ENCODE measurements at places on chromosomes 7 and 10.

DNA sequence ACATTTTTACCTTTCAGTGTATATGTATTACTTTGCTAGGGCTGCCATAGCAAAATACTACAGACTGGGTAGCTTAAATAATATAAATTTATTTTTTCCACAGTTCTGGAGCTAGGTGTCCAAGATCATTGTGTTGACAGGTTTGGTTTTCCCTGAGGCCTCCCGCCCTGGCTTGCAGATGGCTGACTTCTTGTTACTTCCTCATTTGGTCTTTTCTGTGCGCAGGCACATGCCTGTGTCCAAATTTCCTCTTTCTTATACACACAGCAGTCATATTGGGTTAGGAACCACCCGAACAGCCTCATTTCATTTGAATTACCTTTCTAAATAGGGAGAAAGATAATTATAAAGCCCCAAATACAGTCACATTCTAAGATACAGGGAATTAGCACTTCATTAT, 521.6 kb upstream of the SORCS1 start:
- DNase-seq: no peak

GRCh38 chr10:131653140-131653539, 247.7 kb upstream of the PPP2R2D start:
- no peak for DNase-seq

GRCh38 chr7:96789914-96790313, 80.3 kb upstream of the SEM1 start:
- DNase-seq: no peak

- DNase-seq: no peak
Observed at GRCh38 chr10:22651276-22651980, 63.0 kb downstream of the PIP4K2A start.

DNA sequence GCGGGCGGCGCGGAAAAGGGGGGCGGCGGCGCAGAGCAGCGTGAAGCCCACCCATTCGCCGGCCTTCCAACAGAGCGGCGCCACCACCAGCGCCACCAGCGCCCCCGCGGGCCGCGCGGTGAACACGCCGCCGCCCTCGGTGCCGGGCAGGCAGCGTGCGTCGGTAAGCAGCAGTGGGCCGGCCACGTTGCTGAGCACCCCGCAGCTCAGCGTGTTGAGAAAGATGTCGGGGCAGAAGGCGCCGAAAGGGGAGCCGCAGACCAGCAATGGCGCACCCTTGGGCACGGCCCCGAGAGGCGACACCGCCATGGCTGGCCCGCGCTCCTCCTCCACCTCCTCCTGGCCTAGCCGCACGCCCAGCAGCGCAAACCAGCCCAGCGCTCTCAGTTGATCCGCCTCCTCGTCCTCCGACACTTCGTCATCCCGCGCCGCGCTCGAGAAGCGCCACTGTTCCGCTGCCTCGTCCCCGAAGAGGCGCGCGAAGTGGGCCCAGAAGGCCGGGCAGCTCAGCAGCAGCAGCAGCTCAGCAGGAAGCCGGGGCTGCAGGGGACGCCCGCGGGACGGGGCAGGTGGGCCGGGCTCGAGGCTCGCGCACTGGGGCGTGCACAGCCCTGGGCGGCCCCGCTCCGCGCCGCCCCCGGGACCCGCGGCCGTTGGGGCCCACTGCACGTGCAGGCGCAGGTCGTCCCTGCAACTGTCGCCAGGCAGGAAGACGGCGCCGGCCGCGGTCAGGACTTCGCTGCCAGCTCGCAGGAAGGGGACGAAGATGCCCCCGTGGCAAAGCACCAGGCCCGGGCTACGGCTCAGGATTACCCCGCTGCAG, 623 bp downstream of the TYSND1 start:
- no peak for DNase-seq

DNA sequence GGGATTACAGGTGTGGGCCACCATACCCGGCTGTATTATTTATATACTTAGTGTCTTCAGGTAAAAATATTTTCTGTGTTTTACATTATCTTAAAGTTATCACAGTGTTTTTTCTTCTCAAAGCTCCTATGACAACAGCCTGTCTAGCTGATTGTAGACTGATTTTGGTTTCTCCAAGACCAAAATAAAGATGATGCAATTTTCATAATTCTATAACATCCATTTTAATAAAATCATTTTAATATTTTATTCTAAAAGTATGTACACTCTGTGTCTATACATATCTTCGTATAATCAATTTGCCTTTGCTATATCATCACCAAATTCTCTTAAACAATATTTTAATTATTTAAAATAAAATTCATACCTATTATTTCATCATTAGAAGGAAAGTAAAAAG, 108.6 kb downstream of the TRIM24 start:
- no peak for DNase-seq

- DNase-seq: no peak
Observed at GRCh38 chr7:54394834-54395233, 147.3 kb upstream of the VSTM2A start.

DNA sequence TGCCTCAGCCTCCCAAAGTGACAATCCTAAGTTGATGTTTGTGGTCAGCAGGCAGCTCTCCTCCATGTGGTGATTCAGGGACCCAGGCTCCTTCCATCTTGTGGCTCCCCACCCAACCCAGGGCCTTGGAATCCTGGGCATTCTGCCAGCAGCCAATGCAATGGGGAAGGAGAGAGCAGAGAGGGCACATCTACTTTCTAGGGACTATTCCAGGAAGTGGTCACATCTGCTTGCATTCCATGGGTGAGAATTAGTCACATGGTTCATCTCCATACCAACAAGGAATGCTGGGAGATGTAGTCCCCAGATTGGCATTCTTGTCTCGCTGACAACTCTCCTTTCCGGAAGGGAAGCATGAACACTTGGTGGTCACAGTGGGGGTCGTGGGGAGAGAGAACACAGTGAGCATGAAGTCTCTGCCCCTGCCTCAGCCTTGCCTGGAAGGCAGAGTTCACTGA, 9.9 kb upstream of the SRRM3 start:
- peak; percentile 77 for DNase-seq

- DNase-seq: no peak
Observed at GRCh38 chr7:158695726-158696452, 8.7 kb downstream of the NCAPG2 start.

- DNase-seq: no peak
Observed at GRCh38 chr10:58806970-58807628, 294.4 kb downstream of the BICC1 start.

DNA sequence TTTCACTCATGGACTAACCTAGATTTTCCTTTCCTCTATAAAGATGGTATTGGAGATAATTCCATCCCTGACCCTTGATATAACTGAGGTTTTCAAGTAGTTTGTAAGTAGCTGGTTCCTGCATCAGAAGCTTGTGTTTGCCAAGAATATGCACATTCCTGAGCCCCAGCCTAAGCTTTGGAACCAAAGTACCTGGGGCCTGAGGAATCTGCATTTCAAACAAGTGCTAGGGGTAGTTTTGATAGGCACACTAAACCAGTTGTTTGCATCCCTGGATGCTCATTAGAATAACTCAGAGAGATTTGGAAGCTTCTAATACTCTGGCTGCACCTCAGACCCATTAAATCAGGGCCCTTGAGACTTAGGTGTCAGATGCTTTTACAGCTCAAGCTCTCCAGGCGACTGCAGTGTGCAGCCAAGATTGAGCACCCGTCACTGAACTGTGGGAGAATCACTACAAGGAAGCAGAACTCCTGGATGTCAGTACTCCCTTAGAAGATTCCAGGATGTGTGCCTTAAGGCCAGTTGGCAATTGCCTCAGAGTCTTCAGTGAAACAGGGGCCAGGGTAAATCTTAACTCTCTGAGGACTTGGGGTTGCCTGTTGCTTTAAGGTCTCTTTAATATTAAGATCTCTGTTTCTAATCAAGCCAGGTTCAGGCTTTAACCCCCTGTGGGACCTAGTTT, 565.0 kb downstream of the REEP3 start:
- peak; percentile 40 for DNase-seq

DNA sequence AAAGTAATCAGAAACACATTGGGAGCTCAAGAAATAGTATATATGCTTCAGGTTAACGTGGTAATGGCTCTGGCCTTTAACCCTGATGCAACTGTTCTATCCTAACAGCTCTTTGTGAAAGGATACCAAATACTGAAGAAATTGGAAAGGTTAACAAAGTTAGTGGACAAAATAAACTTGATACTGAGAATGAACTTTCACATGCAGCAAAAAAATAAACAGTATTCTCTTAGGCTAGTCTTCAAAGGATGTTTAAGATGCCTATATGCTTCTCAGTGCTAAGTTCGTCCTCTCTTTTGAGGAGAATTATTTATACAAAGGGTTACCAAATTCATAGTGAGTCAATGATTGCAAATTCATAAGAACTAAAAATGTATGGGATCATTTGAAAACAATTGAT, 256.2 kb upstream of the FERD3L start:
- DNase-seq: no peak

DNA sequence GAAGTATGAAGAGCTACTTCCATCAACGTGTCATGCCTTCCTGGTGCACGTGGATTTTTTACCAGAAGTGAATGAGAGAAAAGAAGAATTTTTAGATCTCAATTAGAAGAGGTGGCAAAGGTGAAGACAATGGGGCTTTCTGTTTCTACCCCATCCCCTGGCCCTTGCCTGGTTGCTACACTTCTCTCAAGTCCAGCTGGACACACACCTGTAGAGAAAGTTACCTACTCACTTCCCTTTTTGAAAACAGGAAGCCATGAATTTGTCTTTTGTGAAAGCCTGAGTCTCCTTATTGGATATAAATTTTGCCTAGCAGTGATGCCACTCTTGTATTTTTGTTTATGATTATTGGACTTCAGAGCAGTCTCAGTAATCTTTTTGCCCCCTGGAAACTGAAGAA, 142.9 kb upstream of the AKR1E2 start:
- DNase-seq: no peak

DNA sequence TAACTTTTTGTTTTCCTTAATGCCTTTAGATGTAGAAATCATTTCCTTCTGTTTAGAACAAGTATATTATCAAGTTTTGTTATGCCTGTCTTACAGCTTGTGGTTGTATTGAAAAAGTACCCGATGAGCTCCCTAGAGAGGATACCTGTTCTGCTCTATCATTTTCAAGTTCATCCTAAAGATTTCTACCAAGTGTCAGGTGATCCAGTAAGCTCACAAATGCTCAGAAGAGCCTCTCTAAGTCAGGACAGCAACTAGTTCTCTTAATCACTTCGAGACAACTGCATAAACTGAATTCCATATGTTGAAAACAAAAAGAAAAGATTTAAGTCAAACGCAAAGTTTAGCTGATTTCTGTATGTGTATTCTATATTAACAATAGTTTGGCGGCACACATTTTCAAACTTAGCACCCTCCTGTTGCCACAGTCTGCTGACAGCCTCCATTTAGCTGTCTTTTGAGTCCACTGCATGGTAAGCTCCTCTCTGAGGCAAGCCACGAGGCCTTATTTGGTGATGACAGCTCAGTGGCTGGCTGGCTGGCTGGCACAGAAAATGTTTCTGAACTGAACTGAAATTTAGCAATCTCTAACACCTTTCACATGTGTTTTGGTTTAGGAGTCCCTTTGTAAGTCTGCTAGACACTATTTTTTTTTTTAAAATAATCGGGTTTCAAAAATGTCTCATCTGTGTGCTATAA, 59.4 kb downstream of the SEMA3C start:
- DNase-seq: no peak

- DNase-seq: no peak
Observed at GRCh38 chr7:44313621-44314031, 11.8 kb downstream of the CAMK2B start.

- peak; percentile 57 for DNase-seq
Observed at GRCh38 chr10:70052462-70053217, at the start of gene MACROH2A2. TSS of gene MACROH2A2 (plus strand) at chr10:70052846. CDS start at chr10:70075659, 22,813 bp downstream.

DNA sequence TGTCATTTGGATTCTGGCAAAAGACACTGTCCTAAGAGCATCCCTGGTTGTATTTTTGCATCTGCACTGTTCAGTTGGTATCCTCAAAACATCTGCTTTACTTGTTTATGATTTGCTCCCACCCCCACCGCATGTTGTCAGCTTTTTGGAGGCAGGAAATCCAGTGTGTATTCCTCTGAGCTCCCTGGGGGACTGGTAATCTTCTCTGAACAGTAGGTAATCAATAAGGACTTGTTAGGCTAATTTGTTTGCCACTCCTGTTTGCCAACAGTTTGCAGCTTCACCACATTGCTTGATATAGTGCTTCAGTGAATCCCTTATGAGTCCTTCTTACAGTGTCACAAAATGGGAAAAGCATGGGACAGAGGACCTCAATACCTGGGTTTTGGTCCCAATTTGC, 49.1 kb downstream of the FEZF1 start:
- peak; percentile 9 for DNase-seq

GRCh38 chr7:128874140-128875031, 11.7 kb downstream of the ATP6V1F start:
- DNase-seq: no peak

DNA sequence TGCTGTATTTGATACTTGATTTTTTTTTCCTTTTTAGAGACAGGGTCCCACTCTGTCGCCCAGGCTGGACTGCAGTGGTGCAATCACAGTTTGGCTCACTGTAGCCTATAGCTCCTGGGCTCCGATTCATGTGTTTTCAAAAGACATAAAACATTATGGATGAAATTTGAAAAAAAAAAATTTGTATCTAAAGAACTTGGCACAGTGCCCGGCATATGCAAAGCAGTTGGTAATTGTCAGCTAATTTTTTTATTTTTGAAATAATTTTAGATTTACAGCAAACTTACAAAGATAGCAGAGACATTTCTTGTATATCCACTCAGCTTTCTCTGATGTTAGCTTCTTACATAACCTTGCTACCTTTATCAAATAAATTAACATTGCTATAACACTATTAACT, 20.3 kb upstream of the SAMD8 start:
- no peak for DNase-seq

- no peak for DNase-seq
Observed at GRCh38 chr10:31759124-31759798, 169.4 kb downstream of the ARHGAP12 start.
